ENCODE measurements at places on chromosomes 1 and 21. TPM values are rescaled to one million over a fixed set of nuclear protein-coding genes. Genes with fewer than 3 reads are reported as not detected.

SPRR2B gene
- total RNA-seq, result not detected

CSMD2 gene
- total RNA-seq, result not detected

WLS gene
- total RNA-seq, result 17.3 TPM

UBE2G2 gene
- total RNA-seq, result 37.8 TPM

CNR2 gene
- not detected for total RNA-seq

GNG4 gene
- total RNA-seq, result 15.7 TPM

SUSD4 gene
- 0.91 TPM for total RNA-seq

DRAM2 gene
- total RNA-seq, result 21.8 TPM

PLA2G5 gene
- not detected for total RNA-seq

AADACL4 gene
- not detected for total RNA-seq

Data from A549 treated with Hydrocortisone at 1 μM for 4 hours (cell line).